Activated CD8-positive, alpha-beta memory T cell treated with anti-CD3 and anti-CD28 coated beads, Interleukin-2, amount 50 U/mL, for 4 hours (primary cell): ENCODE measurements at places on chromosomes 5 and 9.

GRCh38 chr5:53100606-53101005, 9.0 kb downstream of the MOCS2 start:
- no peak for DNase-seq

DNA sequence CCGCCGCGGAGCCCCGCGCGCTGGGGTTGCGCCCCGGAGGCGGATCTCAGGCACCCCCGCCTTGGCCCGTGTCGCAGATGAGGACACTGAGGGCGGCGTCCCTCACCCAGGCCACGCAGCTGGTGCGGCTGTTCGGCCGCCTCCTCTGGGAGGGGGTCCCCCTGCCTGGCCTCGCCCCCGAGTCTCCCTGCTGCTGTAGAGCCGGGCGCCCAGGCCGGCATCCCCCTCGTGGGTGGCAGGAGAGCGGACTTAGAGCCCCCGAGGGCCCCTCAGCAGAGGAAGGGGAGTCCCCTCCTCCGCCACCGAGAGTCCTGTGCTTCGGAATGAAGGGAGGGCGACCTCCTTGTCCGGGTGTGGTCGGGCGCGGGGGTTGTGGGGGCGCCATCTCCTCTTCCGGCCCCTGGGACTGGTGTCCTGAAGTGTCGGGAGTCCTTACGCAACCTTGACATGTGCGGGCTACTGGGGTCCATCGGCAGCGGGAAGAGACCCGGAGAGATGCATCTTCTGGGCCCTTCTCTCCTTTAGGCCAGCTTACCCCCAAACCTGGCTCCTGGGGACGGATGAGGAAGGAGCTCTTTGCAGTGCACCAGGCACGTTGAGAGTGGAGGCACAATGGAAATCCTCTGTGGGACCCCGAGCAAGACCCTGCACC, 11.7 kb upstream of the EXOSC2 start:
- DNase-seq, result no peak

DNA sequence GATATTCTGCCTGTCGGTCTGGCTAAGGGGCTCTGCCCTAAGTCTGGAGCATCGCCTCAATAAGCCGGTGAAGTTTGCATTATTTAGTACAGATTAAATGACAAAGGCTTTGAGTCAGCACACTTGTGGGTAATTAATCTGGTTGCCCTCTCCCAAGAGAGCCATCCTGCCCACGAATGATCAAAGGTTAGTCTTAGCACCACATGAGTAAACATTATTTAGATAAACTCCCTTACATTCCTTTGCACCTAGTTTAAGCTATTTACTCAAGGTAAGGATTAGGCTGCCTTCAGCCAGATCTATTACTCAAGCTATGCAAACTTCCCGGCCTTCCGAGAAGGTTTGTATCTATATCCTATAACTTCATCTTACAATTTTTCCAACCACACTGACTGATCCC, 572.1 kb downstream of the CHSY3 start:
- no peak for DNase-seq

GRCh38 chr9:73402081-73403028, 250.7 kb downstream of the ANXA1 start:
- DNase-seq, result no peak

DNA sequence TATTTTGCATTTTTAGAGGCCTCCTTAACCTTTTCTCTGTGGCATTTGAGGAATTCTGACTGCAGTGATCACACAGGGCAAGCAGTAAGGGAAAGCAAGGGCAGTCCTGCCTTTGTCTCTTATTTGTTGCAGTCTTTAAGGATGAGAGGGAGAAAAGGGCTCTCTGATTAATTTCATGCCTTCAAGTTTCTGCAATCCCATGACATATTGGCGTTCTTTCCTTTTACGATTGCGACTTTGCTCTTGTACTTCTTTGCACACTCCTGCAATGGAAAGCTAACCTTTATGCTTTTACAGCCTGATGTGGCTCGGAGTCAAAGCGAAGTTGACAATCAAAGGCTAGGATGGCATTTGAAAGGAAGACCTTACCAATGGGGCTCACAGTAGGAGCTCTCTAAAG, 698.4 kb downstream of the DNAH5 start:
- no peak for DNase-seq

GRCh38 chr9:90882991-90883600, 81.5 kb downstream of the SYK start:
- no peak for DNase-seq

DNA sequence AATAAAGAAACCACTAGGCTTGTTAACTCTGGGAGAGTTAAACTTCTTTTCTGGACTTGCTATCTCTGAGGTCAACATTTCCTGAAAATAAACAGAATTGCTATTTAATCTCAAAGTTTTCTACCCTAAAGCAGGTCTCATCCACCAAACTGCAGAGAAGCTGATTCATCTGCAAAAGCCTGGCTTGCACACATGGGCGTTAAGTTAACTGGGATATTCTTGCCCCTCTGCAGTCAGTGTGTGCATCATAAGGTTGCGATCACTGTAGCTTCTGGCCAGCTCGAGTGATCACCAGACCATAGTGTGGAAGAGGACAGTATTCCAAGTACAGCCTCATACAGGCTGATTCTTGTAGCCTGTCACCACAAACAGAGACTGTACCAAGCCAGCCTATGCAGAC, 99.2 kb downstream of the SPOCK1 start:
- no peak for DNase-seq

GRCh38 chr9:127971357-127972235, 9.2 kb downstream of the EEIG1 start:
- DNase-seq, result no peak
